Stimulated activated CD8-positive, alpha-beta memory T cell treated with anti-CD3 and anti-CD28 coated beads, Interleukin-7, amount 100 ng/mL, for 48 hours (primary cell): ENCODE measurements at places on chromosomes 1 and 21.

- DNase-seq: no peak
Observed at GRCh38 chr21:39386194-39386593, 37.3 kb upstream of the HMGN1 start.

GRCh38 chr1:92029241-92029922, 403 bp upstream of the EPHX4 start:
- no peak for DNase-seq

- DNase-seq: no peak
Observed at GRCh38 chr1:157359314-157360022, 192.8 kb downstream of the FCRL5 start.

- DNase-seq: no peak
Observed at GRCh38 chr1:218374401-218375353, 29.5 kb downstream of the TGFB2 start.

DNA sequence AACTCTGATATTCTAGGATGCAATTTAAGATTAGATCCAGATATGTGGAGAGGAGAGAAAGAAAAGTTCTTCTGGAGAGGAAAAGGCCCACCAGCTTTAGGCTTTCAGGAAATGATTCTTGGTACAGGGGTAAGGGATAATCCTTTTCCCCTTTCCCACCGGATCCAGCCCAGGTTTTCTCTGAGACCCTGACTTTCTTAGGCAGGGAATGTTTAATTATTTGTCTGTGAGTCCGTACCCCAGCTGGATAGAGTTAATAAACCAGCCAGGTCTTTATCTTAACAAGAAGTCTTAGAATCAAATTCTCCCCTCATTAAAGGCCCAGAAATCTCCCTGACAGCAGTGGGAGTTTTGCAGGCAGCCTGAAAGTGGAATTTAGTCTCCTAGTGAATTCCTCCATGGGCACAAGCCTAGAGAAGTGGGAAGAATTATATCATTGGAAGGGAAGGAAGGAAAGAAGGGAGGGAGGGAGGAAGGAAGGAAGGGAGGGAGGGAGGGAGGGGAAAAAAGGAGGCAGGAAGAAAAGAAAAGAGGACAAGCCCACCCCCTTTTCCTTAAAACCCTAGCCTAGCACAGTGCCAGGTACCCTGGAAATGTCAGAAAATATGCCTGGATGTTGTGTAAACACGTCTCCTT, 189.0 kb downstream of the PLPP3 start:
- no peak for DNase-seq

DNA sequence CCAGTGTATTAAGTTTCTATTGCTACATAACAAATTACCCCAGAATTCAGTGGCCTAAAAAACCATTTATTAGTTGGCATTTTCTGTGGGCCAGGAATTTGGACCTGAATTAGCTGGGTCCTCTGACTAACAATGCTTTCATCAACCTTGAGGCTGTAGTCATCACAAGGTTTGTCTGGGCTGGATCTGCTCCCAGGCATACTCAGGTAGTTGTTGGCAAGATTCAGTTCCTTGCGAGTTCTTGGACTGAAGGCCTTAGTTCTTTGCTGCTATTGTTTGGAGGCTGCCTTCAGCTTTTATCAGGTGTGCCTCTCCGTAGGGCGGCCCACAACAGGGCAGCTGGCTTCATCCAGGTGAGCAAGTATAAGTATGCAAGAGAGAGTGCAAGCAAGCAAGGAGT, 31.4 kb upstream of the DEPDC1 start:
- DNase-seq: no peak

GRCh38 chr1:171652234-171652822, at the start of gene MYOC:
Gene MYOC (minus strand): TSS chr1:171652688. CDS start chr1:171652611, 77 bp downstream.
- no peak for DNase-seq

- no peak for DNase-seq
Observed at GRCh38 chr1:27592931-27593677, 10.8 kb downstream of the AHDC1 start.

DNA sequence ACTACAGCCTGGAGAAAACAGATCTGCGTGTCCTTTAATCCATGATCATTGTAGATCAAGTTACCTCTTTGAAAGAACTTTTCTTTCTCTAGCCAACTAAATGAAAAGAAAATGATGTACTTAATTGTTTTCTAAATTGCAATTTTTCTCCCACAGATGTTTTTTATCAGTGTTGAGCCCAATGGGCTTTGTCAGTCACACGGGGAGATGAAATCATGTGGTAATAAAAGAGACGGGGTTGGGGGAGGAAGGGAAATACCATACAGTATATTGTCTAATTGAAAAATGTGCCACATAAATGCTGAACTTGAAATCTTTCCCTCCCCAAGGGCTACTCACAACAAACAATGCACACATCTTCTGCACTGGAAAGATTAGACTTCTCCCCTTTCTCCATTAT, 58.4 kb downstream of the NTMT2 start:
- no peak for DNase-seq

DNA sequence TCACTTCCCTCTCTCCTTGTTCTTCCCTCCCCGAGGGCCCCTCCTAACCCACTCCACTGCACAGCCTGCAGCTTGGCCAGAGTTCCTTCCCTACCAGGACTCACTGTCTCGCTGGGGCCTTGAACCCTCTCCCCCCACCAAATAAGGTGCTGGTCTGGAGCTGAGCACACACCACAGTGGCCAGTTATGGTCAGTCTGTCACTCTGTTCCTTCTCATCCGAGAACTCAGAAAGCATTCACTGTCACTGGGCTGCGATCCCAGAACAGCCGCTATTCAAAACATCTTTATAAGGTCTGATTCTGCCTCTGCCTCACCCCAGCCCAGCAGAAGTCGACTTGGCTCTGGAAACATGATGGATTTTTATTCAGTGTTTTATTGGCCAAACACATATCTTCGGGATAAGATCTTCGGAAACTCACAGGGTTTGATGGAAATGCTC, 19.8 kb upstream of the LBR start:
- no peak for DNase-seq

GRCh38 chr1:91712981-91713841, 172.7 kb downstream of the TGFBR3 start:
- DNase-seq: no peak

GRCh38 chr1:214324896-214325800, 44.2 kb downstream of the SMYD2 start:
- DNase-seq: no peak

DNA sequence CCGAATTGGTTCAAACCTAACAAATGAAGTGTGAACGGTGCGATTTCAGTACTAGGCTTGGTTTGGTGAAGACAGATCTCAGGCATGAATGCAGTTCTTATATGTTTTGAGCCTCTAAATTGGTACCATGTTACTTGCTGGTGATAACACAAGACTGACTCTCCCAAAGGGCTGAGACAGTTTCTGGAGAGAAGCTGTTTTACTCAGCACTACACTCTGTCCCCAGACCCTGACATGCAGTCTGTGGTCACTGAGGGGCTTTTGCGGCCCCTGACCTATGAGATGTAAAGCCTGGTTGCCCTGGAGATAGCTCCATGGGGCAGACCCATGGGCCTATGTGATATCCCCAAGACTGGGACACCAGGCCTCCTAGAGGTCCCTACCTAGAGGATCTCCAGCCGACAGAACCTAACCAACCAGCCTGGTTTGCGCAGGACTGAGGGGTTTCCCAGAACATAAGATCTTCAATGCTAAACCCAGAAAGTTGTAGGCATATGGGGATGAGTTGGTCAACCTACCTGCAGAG, 19.4 kb upstream of the FOXE3 start:
- DNase-seq: no peak
